Keratinocyte (primary cell): ENCODE measurements at places on chromosomes 12 and 14. TPM values are rescaled to one million over a fixed set of nuclear protein-coding genes. Genes with fewer than 3 reads are reported as not detected.

DNA sequence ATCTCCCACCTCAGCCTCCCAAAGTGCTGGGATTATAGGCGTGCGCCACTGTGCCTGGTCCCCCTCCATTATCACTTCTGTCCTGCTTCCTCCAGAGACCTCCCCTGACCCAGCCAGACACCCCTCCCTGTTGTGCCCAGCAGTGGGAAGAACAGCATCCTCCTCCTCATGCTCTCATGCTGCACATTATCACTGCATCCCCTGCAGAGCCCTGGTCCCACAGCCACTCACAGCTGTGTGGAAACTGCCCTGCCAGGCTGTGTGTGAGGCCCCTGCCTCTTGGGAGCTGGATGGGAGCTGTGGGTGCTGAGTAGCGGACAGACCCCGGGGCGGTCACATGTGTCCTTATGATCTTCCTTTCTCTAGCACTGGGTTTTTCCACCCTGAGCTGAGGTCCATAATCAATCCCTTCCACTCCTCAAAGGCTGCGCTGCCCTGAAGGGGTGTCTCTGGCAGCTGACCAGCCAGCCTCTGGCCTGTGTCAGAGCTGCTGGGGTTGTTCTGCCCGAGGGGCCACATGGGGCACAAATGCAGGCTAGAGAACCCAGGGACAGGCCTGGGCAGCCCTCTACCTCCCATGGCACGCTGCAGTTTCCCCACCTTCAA, 9.2 kb downstream of the HIP1R start:
- no peak for DNase-seq

GRCh38 chr12:9698681-9699080, 29.2 kb downstream of the CLEC2D start:
- no peak for DNase-seq

- DNase-seq = peak; percentile 84
Measured at GRCh38 chr12:74890237-74890599, 319.4 kb downstream of the KCNC2 start.

DNA sequence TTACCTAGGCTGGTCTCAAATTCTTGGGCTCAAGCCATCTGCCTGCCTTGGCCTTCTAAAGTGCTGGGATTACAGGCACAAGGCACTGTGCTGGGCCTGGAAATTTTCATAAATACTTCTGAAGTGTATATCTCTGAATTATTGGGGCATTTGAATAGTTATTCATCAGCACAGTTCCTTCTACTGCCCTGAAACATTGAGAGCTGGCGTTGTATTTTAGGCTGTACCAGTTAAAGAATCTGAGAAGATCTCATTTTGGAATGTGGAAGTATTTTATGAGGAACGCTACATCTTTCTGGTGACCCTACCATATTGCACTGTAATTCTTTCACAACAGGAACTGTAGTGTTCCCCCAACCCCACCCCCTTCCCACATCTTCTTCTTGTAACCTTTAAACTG, 349.0 kb upstream of the RGS6 start:
- no peak for DNase-seq

PRICKLE1 gene
- 2.0 to 7.6 TPM (median 3.5 TPM) in 3 replicates for polyA plus RNA-seq
